ENCODE measurements at places on chromosomes 5 and 9. TPM values are rescaled to one million over a fixed set of nuclear protein-coding genes. Genes with fewer than 3 reads are reported as not detected.

- H3K27ac ChIP-seq: no peak overlapping the region
- H3K36me3 ChIP-seq: no peaks in the 10 kb centered on the region
- no peak for DNase-seq
- no peak overlapping the region for H3K4me3 ChIP-seq
- no peaks in the 10 kb centered on the region for H3K4me1 ChIP-seq
These were observed 808.1 kb downstream of the EFNA5 start for GRCh38 chr5:106862450-106863193.

DNA sequence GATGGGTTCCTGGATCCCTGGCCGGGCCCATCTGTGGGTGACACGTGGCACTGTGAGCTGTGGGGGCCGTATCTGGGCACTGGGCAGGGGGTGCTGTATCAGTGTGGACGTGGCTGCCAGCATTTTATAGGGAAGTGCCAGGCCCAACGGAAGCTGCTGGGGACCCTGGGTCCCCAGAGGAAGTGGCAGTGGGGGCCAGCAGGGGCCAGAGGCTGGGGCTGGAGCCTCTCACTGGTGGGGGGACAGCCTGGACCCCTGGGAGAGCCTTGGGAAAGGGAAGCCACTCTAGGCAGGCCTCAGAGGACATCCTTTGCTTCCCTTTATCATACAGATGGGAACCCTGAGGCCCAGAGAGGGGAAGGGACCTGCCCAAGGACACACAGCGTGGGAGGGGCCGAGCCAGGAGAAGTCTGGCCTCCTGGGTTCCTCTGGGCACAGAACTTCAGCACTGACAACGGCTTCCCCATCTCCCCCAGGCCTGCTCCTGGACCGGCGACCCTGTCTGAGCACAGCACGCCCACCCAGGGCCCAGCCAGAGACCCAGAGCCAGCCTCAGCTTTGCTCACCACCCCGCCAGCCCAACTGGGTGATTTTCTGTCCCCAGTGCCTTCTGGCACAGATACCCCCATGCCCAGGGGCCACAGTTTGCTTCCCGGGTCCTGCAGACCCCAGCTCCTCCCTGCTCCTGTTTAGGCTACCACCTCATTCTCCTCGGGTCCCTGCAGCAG lies 15.5 kb upstream of the LAMC3 start:
- DNase-seq: no peak
- H3K4me1 ChIP-seq: peaks cover 9% of the 10 kb centered on the region
- H3K4me3 ChIP-seq: no peak overlapping the region

DNA sequence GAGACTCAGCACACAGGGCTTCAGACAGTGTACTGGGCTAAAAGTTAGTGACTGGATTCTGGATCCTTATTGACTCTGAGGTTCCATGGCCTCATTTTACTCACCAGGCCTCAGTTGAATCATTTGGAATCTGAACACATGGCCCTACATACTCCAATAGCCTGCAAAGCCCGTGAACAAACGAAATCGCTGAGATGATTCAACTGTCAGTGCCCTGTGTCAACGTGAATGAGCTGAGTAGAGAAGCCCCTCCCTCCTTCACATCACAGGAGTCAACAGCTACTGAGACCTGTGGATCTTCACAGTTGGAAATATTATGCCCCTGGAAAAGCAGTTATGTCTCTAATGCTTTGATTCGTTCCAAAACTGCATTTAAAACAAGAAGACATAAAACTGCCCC lies 429.3 kb downstream of the GADD45G start:
- no peak overlapping the region for H3K27ac ChIP-seq
- no peak for DNase-seq
- peaks cover 17% of the 10 kb centered on the region for H3K27me3 ChIP-seq
- H3K36me3 ChIP-seq: no peaks in the 10 kb centered on the region
- H3K4me3 ChIP-seq: no peak overlapping the region
- no peaks in the 10 kb centered on the region for H3K4me1 ChIP-seq

DNA sequence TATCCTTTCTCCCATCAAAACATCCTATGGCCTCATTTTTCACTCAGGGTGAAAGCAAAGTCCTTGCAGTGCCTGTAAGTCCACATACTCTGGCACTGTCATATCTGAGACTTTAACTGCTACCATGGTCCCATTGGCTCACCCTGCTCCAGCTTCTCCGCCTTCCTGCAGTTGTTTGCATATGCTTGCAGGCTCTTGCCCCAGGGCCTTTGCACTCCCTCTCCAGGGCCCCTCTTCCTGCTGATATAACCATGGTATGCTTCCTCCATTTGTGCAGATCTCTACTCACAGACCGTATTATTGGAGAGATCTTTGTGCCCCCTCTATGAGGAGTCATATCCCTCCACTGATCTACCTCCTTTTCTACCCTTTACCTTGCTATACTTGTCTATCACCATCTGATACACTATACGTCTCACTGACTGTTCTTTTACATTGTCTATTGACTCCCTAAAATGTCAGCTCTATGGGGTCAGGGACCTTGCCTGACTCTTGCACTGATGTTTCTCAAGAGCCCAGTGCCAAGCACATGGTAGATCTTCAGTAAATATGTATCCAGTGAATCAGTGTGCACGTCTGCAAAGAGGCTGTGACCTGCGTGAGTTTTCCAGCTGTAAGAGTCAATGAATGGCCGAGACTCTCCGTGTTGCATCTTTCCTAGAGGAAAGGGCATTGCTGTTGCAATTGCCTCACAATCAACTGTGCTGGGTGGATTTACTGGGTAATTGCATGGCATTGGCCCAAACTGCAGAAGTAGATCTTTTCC lies 81.7 kb upstream of the CPEB4 start:
- no peak overlapping the region for H3K4me3 ChIP-seq
- H3K4me1 ChIP-seq: no peaks in the 10 kb centered on the region
- no peak for DNase-seq
- no peak overlapping the region for H3K27ac ChIP-seq
- no peaks in the 10 kb centered on the region for H3K27me3 ChIP-seq

GRCh38 chr9:91289244-91289643 lies 72.5 kb downstream of the AUH start:
- no peaks in the 10 kb centered on the region for H3K27me3 ChIP-seq
- DNase-seq: no peak
- peaks cover 18% of the 10 kb centered on the region for H3K36me3 ChIP-seq
- H3K27ac ChIP-seq: no peak overlapping the region

- H3K4me3 ChIP-seq: no peak overlapping the region
- no peak for DNase-seq
- H3K27ac ChIP-seq: peak overlapping the region; percentile 74
- H3K36me3 ChIP-seq: peaks cover 10% of the 10 kb centered on the region
- H3K27me3 ChIP-seq: no peaks in the 10 kb centered on the region
These were observed 57.4 kb downstream of the GOLPH3 start for GRCh38 chr5:32116574-32117313.

DNA sequence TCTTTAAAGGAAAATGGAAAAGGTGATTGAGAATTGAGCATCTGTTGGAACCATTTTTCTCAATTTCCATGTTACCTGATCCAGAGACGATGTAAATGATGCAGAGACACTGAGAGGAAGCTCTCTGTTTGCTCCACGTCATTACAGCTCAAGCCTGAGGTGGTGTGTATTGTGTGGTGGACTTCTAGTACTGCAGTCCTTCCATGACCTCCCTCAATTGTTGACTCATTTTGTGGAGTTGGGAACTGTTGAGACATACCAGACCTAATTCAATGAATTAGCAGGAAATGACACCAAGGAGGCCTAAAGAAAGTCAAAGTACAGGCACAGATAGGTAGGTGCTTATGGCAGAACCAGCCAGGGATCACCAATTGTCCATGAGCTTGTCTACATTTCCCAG lies 15.6 kb upstream of the LVRN start:
- H3K4me3 ChIP-seq: no peak overlapping the region
- peaks cover 8% of the 10 kb centered on the region for H3K27me3 ChIP-seq
- no peak overlapping the region for H3K27ac ChIP-seq

- H3K36me3 ChIP-seq: peaks cover 7% of the 10 kb centered on the region
- no peak overlapping the region for H3K4me3 ChIP-seq
- H3K27me3 ChIP-seq: no peaks in the 10 kb centered on the region
These were observed 58.9 kb downstream of the TTC39B start for GRCh38 chr9:15248081-15248480.

GRCh38 chr5:9230355-9230754 lies 315.5 kb downstream of the SEMA5A start:
- no peak overlapping the region for H3K4me3 ChIP-seq
- no peaks in the 10 kb centered on the region for H3K36me3 ChIP-seq
- no peaks in the 10 kb centered on the region for H3K27me3 ChIP-seq
- no peaks in the 10 kb centered on the region for H3K4me1 ChIP-seq
- no peak for DNase-seq
- H3K27ac ChIP-seq: no peak overlapping the region

- H3K36me3 ChIP-seq: no peaks in the 10 kb centered on the region
- no peak overlapping the region for H3K4me3 ChIP-seq
- no peak for DNase-seq
- H3K27me3 ChIP-seq: no peaks in the 10 kb centered on the region
- no peaks in the 10 kb centered on the region for H3K4me1 ChIP-seq
These were observed 361.9 kb downstream of the CSNK1G3 start for GRCh38 chr5:123873846-123874245.

GRCh38 chr5:87081511-87082372 lies 185.9 kb upstream of the RASA1 start:
- H3K27ac ChIP-seq: peak overlapping the region; percentile 79
- H3K36me3 ChIP-seq: no peaks in the 10 kb centered on the region
- DNase-seq: no peak
- peak overlapping the region; percentile 82 for H3K4me3 ChIP-seq
- H3K4me1 ChIP-seq: peaks cover 29% of the 10 kb centered on the region

DNA sequence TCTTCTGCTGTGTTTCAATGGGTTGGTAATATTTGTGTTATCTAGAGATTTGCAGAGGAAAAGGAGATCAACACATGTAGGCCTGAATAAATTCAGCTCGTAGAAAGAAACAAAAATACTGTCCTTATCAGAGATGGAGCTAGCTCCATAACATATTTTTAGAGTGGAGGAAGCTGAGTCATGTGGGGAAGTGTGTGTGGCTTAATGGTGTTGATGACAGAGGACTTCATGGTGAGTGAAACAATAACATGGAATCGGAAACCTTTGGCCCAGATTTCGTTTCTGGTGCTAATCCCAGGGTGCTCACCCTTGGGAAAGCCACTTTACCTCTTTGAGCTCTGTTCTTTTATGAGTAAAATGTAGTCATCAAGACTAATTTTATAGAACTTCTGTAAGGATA lies 825.0 kb downstream of the TLR4 start:
- no peak overlapping the region for H3K4me3 ChIP-seq
- DNase-seq: no peak
- no peaks in the 10 kb centered on the region for H3K4me1 ChIP-seq
- no peak overlapping the region for H3K27ac ChIP-seq
- H3K36me3 ChIP-seq: no peaks in the 10 kb centered on the region

- H3K36me3 ChIP-seq: no peaks in the 10 kb centered on the region
- H3K4me3 ChIP-seq: no peak overlapping the region
- DNase-seq: no peak
- H3K27ac ChIP-seq: no peak overlapping the region
- H3K4me1 ChIP-seq: no peaks in the 10 kb centered on the region
- H3K27me3 ChIP-seq: peaks cover 25% of the 10 kb centered on the region
These were observed 15.0 kb upstream of the ELL2 start for GRCh38 chr5:95976606-95977005.

DNA sequence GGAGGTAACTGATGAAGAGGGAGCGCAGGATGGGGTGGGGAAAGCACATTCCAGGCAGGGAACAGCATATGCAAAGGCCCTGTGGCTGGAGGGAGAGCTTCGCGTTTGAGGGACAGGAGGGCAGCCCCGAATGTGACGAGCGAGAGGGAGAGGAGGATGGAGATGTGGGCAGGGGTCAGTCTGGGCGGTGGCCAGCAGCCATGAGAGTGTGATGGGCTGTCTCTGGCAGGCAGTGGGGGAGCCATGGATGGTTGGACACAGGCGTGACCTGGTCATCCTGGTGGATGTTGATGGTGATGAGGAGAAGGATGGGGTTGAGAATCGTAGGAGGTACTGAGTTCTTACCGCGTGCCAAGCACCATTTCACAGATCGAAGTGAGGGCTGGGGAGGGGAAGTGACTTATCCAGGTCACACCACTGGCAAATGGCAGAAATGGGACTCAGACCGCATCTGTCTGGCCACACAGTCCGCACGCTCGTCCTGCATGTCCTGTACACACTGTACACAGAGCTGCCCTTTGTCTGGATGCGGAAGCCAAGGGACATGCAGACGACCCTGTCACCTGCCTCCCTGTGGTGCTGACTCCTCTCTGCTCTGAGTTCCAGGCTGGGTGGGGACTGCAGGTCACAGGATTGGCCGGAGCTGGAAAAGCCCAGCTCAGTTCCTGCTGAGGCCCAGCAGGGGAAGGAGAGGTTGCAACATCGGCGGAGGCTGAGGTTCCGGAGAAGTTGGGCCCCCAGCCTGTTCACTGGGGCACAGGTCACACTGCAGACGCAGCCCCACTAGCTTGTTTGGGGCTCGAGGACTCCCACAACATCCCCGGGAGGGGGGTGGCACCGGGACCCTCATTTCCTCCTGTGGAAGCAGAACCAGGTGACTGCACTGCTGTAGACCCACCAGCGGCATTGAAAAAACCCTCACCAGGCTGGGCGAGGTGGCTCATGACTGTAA lies 165.6 kb upstream of the IER5L start:
- no peaks in the 10 kb centered on the region for H3K27me3 ChIP-seq
- no peaks in the 10 kb centered on the region for H3K36me3 ChIP-seq
- H3K27ac ChIP-seq: no peak overlapping the region

GRCh38 chr9:123043081-123043939 lies 9.8 kb downstream of the GPR21 start:
- H3K36me3 ChIP-seq: peaks cover 8% of the 10 kb centered on the region
- no peak overlapping the region for H3K27ac ChIP-seq
- DNase-seq: no peak
- H3K4me3 ChIP-seq: no peak overlapping the region

- no peak overlapping the region for H3K4me3 ChIP-seq
- H3K27me3 ChIP-seq: no peaks in the 10 kb centered on the region
- no peak for DNase-seq
- H3K27ac ChIP-seq: no peak overlapping the region
- no peaks in the 10 kb centered on the region for H3K36me3 ChIP-seq
These were observed 38.7 kb upstream of the C6 start for GRCh38 chr5:41252036-41252435.

DNA sequence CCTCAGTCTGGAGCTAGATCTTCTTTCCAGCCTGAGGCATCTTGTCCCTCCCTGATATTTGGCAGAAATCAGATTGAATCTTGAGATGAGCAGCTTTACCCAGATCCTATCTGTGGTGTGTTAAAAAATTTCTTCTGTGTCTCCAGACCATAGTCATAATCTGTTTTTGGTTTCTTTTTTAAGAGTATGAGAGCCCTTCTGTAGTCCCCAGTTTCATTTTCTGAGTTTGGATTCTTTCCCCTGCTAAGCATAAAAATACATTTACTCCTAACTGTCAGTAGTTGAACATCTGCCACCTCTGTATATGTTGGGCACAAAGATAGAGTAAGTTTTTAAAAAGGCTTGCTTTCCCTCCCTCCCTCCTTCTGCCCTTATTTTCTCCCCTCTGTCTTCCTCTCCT lies 137.7 kb downstream of the CNTLN start:
- no peaks in the 10 kb centered on the region for H3K4me1 ChIP-seq
- no peaks in the 10 kb centered on the region for H3K36me3 ChIP-seq
- no peak overlapping the region for H3K27ac ChIP-seq
- DNase-seq: no peak
- no peaks in the 10 kb centered on the region for H3K27me3 ChIP-seq
- no peak overlapping the region for H3K4me3 ChIP-seq

The SLF1 gene
- 8.1 TPM for total RNA-seq

The FOXD4L4 gene
- 0.15 TPM for total RNA-seq

The PCDHB10 gene
- total RNA-seq: not detected

The TMEM8B gene
- total RNA-seq: 4.5 TPM

The IGFBPL1 gene
- total RNA-seq: not detected

The SPINK14 gene
- total RNA-seq: not detected

The BARHL1 gene
- total RNA-seq: not detected

The TIMD4 gene
- total RNA-seq: 1.5 TPM

The CYLC2 gene
- total RNA-seq: not detected

The STK32A gene
- not detected for total RNA-seq

All from T-helper 17 cell (primary cell).